ENCODE measurements at places on chromosomes 1 and 21. TPM values are rescaled to one million over a fixed set of nuclear protein-coding genes. Genes with fewer than 3 reads are reported as not detected.
A peak's percentile ranks its signal among the peaks of the same experiment; 100 is the strongest.

DNA sequence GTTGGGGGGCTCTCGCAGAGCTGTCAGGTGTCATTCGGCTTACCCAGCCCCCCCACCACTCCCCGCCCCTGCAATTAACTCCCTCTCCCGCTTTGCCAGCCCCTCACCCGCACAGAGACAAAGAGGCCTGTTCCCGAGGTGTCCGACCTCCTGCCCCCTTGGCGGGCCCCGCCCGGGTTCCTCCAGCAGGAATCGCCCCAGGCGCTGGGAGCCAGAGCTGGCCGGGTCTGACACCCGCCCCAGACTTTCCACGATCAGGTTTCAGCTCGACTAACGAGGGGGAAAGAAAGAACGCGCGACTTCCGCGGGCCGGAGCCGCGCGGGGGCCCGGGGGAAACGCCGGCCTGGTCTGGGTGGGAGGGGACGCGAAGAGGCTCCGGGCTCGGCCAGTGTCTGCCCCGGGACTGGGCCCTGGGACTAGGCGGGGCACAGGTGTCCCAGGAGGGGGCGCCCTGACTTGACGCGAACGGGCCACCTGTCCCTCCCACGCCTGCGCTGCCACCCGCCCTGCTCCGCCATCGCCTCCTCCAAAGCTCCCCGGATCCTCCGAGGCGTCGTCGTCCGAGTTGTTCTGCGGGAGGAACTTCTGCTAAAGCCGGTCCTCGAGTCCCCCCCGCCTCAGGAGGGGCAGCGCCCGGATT is 36.4 kb upstream of the HHAT start:
- no peak for DNase-seq

DNA sequence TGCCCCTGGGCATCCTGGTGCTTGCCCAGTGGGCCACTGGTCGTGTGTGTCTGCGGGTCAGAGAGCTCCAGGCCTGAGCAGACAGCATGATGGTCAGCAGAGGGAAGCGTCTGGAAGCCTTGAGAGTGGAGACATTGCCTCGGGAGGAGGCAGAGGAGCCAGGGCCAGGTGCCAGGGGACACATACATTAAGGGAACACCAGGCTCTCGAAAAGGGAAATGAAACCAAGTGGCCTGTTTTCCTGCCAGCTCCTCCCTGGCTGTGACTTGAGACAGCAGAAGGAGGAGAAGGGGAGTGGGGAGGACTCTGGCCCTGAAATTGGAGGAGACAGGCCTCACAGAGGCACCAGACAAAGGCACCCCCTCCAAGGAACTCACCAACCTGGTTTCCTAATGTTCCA is 62.4 kb upstream of the LRP8 start:
- no peak for DNase-seq

DNA sequence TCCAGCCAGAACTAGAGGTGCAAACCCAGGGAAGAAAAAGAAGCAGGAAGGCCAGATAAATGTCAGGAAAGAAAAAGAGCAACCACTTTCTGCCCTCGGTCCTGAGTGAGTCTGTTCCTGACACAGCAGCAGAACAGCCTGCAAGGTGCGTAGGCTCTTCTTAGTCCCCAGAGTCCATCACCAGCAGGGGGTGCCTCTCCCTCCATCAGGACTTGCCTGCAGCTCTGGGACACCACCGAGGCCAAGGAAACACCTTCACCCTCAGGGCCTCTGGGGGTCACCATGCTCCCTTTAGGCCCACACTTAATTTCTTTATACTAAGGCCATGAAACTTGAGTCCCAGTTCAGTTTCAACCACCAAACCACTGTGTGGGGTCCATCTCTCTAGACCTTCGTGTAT is 43.7 kb upstream of the NFASC start:
- DNase-seq: no peak

DNA sequence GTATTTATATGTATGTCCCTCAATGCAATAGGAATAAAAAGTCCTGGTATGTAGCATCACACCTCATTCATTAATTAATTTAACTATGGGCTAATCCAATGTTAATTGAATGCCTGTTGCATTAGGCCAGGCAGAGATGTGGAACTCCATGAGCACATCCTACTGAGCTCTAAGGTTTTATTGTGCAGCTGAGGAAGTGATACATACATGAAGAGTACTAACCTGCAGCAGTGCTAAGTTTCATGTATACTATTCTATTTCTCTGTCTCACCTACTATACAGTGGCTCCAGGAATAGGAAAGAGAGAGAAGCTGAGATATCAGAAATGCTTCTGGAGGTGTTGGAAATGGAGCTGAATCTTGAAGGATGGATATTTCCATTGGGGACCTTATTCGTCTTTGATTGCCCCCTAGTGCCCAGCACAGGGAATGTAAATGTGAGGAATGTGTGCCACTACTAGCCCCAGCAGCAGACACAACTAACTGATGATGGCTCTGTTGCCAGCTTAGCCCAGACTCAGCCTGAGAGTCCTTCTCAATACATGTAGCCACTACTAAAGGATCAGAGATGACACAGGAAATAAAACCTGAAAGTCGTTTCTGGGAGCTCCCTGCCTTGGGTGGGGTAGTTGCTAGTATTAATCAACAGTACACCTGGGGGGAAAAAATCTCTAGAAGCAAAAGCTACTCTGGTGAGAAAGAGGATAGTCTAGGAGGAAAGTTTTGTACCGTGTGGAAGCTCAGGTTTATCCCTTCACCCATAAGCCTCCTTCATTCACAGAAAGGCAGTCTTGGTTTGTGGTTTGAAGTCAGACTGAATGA is 173.3 kb upstream of the FOXD3 start:
- peak; percentile 7 for DNase-seq

DNA sequence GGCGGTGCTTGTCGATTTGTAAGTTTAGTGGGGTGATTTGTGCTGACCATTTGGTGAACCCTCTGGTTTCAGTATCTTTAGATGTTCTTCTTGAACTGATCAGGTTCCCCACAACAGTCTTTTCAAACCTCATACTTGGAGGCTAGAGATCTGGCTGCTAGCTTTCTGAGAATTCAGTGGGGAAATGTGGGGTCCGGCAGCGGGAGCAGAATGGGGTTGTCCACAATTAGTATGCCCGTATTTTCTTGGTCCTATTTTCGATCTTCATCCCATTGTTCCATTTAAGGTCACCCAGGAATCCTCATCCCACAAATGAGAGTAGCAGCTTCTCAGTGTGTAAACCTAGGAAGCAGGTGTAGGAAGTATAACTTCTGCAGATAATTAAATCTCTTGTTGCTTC is 10.3 kb upstream of the TPTE start:
- no peak for DNase-seq

Gene CACNA1S
- not detected for total RNA-seq

DNA sequence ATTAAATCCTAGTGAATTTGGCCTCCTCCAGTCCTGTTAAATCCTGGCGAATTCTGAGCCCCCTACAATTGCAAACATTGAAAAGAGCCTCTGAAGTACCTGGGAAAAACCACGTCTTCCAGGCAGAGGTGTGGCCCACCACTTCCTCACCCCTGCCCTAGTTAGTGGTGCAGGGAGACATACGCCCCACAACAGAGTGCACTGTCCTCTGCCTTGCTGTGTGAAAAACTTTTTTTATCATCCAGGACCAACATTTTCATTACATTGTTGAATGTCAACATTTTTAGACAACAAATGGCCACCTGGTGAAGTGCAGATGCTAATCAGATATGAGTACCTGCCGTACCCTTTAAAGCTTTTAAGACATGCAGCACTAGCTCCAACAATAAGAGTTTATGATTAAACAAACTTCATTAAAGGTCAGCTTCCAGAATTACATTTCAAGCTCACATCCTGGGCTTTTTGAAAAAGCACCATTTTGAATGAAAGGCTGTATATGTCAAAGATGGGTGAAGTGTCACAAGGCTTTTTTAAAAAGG is 13.6 kb upstream of the TMPRSS2 start:
- no peak for DNase-seq

Gene WASF2
- 35.2 TPM for total RNA-seq

- no peak for DNase-seq
Measured at GRCh38 chr1:172400722-172401105, 19.8 kb upstream of the C1orf105 start.

- no peak for DNase-seq
Measured at GRCh38 chr1:169271098-169271497, 96.5 kb downstream of the NME7 start.

GRCh38 chr21:23475281-23476219 is 2131.7 kb downstream of the MRPL39 start:
- DNase-seq: no peak

DNA sequence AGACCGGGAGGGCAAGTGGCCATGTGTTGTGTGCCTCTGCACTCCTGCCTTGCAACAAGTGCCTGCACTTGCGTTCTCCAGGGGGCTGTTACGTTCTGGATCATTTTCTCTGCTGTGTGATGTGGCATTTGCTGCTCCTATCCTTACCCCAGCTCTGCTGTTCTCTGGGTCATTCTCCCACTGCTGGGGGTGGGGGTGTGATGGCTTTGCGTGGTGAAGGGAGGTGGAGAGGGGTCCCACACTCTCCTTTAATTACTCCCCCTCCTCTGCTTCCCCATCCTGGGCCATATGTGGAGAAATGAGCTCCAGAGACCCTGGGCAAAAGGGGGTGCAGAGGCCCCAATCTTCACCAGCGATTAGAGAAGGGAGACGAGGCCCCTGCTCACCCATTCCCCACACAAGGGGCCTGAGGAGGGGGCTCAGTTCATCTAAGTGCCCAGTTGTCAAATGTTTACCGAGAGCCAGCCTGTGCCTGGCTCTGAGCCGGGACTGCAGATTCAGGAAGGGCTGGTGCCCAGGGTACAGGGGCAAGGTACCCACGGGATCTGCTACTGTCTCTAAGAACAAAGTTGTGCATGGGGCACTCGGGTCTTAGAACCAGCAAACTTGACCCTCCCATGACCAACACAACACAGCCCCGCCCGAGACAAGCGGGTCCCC is 355.4 kb downstream of the PTPRU start:
- no peak for DNase-seq

- DNase-seq: no peak
Measured at GRCh38 chr1:82449506-82450057, 648.8 kb downstream of the ADGRL2 start.

- no peak for DNase-seq
Measured at GRCh38 chr1:229567109-229567868, 8.8 kb upstream of the ABCB10 start.

DNA sequence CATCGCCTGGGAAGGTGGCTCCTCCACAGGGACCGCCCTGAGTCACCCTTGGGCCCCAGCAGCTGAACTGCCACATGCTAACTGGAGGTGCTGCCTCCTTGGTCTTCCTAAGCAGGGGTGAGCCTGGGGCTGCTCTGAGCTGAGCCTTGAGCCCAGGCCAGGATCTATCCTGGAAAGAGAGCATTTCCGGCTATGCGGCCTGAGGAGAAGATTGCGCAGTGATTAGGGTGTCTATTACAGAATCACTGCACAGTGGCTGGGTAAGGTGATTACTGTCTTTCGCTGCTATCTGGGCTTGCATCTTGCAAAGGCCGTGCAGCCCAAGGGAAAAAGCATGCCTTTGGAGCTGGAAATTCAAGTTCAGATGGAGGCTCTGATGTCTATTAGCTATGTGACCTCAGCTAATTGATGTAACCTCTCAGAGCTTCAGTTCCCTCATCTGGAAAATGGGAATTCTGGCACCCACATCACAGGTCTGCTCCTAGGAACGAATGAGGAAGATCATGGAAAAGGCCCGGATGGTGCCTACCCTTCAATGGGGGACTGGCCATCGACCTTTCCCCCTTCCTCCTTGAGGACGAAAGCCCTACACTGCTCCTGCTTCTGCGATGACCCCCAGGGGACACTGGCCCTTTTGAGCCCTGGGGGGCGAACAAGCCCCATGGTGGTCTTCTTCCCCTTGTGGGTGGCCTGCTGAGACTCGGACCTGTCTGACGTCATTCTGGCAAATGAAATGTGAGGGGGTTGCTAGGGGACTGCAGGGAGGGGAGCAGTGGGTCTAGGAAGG is 38.0 kb downstream of the GPR161 start:
- no peak for DNase-seq

GRCh38 chr1:196088541-196088940 is 519.7 kb downstream of the KCNT2 start:
- no peak for DNase-seq

DNA sequence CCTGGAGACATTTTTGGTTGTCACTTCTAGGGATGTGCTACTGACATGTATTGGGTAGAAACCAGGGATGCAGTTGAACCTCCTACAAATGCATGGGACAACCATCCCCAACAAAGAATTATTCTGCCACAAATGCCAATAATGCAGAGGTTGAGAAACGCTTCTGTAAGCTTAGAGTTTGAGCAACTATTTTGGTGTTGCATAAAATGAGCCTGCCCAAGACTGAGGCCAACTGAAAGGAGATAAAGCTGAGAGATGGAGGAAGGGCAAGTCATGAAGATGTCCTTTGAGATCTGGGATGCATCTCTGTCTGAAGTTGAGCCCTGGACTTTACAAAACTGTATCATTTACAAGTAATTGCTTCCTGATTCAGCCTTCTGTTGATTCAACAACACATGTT is 106.9 kb downstream of the KCNJ15 start:
- DNase-seq: no peak

Gene HSD11B1
- 0.07 TPM for total RNA-seq

DNA sequence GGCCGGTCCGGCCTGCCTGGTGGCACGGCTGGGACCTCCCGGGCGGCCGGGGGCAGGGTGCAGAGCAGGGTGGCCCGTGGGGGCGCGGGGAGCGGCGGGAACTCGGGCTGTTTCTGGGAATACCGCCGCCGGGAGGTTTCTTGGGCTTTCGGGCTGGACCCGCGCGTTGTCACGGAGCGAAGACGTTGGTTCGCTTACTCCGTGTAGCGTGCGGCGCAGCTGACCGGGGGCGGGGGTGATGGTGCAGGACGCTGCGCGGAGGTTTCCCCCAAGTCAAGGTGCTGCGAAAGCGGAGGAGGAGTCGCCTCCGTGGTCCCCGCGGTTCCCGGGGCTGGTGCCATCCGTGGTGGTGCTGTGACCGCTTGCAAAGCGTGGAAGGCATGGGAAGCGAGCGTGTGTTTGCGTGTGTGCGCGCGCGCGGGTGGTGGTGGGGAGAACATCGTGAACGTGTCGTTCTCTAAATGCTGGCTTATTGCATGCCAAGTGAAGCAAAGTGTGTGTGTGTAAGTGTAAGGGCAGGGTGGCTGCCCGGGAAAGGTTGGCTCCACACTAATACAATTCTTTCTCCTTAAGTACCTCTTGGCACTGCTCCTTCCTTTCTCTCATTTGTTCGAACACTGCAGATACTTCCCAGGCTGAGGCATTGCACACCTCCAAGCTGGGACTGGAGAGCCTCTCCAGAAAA is 1.1 kb downstream of the RYR2 start:
- no peak for DNase-seq

- no peak for DNase-seq
Measured at GRCh38 chr1:162284206-162284955, 92.3 kb downstream of the SPATA46 start.

GRCh38 chr1:56095696-56096665 is 483.4 kb downstream of the PLPP3 start:
- DNase-seq: no peak

Gene RHEX
- not detected for total RNA-seq

Gene CCSAP
- 5.9 TPM for total RNA-seq

GRCh38 chr1:207861442-207862177 is 49.3 kb downstream of the CD34 start:
- no peak for DNase-seq

DNA sequence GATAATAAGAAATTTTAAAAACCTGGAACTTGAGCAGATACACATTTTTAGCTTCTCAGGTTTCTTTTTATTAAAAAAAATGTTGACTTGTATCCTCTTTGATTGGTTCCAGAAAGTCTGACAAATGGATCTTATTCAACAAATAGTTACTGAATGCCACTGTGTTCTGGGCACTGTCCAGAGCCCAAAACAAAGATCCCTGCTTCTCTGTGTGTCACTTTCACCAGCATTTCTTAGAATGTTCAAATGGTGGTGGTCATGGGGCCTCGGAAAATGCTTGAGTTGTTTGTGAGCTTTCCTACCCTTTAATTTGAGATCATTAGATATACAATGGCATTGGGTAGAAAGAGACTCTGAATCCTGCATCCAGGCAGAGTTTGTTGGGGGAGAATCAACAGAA is 19.9 kb downstream of the ACTN2 start:
- DNase-seq: no peak

Data from pulmonary artery endothelial cell (primary cell).